NCI-H460 (cell line): ENCODE measurements at places on chromosomes 13 and 19.

- DNase-seq: no peak
Measured at GRCh38 chr19:45638930-45639729, at the start of gene EML2. EML2 (minus strand) TSS chr19:45639397; CDS start chr19:45639376, 21 bp downstream.

DNA sequence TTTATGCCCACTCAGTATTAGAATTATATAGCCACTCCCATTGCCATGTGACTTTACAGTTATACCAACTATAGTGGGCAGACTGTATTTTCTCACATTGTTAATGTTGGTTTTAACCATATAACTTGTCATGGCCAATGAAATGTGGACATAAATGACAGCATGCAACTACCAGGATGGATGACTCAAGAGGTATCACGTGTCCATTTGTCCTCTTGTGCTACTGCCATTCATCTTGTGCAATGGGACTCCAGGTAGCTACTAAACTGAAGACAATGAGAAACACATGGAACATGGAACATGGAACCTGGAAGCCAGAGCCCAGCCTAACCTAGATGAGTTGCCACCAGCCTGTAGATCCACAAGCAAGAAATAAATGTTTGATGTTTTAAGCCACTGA, 242.7 kb upstream of the IPO5 start:
- DNase-seq: no peak

- no peak for DNase-seq
Measured at GRCh38 chr19:45117167-45117594, 24.2 kb downstream of the PPP1R37 start.

DNA sequence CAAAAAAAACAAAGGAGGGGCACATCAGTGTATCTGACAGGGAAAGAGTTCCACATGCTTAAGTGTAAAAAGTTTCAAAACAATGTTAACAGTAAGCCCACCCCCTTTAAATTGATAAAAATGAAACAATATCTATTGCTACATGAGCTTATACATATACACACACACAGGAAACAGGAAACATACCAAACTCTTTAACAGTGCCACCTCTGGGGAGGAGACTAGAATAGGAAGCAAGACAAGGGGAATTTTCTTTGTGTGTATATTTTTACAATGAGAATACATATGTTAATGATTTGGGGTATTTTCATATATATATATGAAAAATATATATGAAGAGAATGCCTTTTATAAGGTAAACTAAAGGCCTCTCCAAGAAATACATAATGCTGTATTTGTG, 44.7 kb downstream of the TPT1 start:
- no peak for DNase-seq

- no peak for DNase-seq
Measured at GRCh38 chr19:11016631-11017030, 55.8 kb downstream of the SMARCA4 start.
